ENCODE measurements at places on chromosomes 5 and 9.

GRCh38 chr9:75491533-75491932 lies 398.9 kb upstream of the PCSK5 start:
- DNase-seq: no peak

GRCh38 chr9:33180526-33181184 lies 13.5 kb upstream of the B4GALT1 start:
- DNase-seq: no peak

DNA sequence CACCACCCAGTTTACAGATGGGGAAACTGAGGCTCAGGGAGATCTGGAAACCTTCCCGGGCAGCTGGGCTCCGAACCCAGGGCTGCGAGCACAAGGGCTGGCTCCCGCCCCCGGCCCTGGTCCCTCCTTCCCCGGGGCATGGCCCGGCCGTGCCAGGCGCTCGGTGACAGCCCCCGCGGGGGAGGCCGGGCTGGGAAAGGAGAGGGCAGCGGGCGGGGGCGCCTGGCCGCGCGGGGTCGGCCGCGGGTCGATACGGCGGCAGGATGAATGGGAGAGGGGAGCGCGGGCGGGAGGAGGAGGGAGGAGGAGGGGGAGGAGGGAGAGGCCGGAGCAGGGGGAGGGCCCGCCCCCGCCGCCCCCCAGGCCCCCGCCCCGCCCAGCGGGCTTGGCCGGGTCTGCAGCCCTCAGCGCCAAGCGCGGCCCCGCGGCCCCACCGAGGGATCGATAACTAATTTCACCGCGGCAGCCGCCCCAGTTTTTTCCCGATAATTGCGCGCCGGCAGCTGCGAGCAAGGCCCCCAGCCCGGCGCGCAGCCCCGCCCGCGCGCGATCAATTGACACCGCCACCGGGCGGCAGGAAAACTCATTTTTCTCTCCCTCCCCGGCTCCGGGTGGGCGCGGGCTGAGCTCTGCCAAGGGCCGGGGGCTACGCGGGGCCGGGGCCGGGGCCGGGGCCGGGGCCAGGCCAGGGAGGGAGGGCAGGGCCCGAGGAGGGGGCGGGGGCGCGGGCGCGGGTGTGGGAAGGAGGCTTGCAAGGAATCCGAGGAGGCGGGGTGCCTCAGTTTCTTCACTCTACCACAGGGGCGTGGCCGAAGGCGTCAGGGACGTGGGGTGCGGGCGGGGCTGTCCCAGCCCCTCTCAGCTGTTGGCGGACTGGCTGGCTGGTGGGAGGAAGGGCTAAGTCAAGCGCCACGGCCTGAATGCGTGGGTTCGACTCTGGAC lies 52.1 kb downstream of the C9orf50 start:
- DNase-seq: no peak

DNA sequence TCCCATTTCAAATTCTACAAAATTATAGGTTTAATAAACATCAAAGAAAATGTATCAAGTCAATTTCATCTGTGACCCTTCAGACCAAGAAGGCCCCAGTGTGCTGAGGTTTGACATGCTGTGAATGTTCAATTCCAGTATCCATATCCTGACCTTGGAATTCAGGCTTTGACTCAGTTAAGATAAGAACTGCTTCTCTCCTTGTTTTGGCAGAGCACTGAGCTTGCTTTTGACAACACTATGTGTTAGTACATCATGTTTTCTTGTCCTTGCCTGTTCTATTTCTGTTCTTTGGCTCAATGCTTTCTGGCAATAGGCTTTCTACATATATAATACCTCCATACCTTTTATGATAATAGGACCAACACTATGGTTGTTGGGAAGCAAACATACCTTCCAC lies 105.6 kb downstream of the PLCXD3 start:
- DNase-seq: no peak

DNA sequence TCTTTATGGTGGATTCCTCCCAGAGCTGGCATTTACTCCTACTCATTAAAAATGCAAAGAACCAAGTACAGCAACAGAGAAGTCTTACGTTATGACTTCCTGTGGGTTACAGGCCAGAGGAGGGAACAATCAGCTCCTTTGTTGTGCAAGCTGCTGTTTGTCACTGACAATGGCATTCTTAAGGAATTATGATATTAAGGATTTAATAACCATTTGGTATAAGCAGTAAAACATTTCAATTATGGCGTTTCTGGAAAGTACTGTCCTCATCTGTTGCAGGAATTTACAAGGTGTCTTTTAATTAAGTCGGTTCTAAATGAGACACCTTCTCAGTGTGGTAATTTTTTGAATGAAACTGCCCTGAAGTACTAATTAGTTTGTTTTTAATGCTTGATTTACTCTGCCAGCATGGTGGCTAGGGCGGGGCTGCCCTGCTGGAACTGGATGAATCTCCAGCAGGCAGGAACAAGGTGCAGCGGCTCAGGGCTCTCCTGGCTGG lies 49.1 kb upstream of the VDAC1 start:
- no peak for DNase-seq

- no peak for DNase-seq
These were observed 317.2 kb downstream of the DEPDC1B start for GRCh38 chr5:60382716-60383115.

DNA sequence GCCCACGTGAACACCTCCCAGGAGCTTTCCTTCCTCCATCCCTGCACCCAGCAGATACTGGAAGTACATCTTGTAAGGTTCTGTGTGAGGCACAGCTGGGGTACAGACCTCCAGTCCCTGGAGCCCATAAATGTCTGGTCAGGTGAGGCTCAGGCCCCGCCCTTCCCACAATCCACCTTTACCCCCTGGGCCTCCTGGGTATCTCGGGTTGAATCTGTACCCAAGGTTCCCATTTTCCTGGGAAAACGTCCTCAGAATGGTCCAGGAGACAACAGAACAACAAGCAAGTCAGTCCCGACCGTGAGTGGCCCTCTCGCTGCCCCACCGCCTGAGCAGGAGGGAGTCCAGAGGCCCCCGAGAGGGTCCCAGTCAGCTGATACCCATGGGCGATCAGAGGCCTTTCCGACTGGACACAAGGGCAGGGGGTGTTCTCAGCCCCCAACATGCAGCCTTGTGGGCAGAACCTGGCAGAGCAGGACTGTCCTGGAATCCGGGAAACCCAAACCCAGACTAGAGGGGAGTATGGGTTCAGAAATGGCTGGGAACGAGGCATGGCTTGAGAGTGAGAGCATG lies 4.3 kb downstream of the SPATA31E1 start:
- no peak for DNase-seq

GRCh38 chr5:2658447-2658846 lies 93.0 kb downstream of the IRX2 start:
- DNase-seq: no peak

DNA sequence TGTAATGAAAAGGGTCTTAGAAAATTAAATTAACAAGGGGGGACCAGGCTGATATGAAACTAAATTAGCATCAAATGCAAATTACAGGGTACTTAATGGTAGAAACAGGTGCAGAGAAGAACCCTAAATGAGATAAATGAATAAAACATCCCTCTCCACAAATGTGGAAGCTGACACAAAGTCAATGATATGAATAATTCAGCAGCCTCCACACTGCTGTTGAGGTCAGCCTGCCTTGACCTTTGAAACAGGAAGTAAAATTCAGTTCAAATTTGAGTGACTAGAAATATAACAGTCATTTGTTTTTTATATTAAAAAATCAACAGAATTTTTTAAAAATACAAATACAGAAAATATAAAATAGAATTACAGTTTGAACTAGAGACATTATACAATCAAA lies 40.0 kb downstream of the EBF1 start:
- DNase-seq: no peak

- DNase-seq: peak; percentile 61
These were observed 118.8 kb downstream of the WNK2 start for GRCh38 chr9:93302586-93303257.

- no peak for DNase-seq
These were observed 8.3 kb upstream of the PTAR1 start for GRCh38 chr9:69768101-69768500.
